Left ventricle myocardium inferior (tissue), 1 donor: ENCODE measurements at places on chromosomes 7 and 10.
A peak's percentile ranks its signal among the peaks of the same experiment; 100 is the strongest.

- DNase-seq, result no peak
Measured at GRCh38 chr7:104550362-104550761, 222.0 kb downstream of the LHFPL3 start.

DNA sequence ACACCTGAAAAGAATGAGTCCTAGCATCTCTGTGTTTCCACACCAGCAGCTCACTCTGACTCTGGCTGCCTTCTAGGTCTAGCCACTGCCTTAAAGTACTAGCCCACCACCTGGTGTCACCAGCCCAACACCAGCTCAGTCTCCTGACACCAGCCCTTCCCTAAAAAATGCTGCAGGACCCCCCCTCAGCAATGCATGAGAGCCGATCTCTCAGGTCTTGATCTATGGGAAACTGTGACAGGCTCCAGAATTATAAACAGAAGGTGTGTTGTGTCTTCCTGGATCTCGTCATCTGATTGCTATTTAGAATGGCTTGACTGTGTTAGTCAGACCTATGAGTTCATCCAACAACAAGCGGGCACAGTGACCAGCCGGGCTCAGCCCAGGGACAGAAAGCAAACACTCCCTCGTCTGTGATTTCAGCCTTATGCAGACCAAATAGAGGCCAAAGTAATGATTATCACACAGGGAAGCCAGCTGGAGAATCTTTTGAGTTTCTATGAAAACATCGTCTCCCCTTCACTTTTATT, 66.6 kb downstream of the CUBN start:
- DNase-seq, result no peak

- no peak for DNase-seq
Measured at GRCh38 chr10:125340903-125341302, 180.5 kb upstream of the CTBP2 start.

GRCh38 chr10:28980264-28980663, 302.9 kb downstream of the BAMBI start:
- no peak for DNase-seq

DNA sequence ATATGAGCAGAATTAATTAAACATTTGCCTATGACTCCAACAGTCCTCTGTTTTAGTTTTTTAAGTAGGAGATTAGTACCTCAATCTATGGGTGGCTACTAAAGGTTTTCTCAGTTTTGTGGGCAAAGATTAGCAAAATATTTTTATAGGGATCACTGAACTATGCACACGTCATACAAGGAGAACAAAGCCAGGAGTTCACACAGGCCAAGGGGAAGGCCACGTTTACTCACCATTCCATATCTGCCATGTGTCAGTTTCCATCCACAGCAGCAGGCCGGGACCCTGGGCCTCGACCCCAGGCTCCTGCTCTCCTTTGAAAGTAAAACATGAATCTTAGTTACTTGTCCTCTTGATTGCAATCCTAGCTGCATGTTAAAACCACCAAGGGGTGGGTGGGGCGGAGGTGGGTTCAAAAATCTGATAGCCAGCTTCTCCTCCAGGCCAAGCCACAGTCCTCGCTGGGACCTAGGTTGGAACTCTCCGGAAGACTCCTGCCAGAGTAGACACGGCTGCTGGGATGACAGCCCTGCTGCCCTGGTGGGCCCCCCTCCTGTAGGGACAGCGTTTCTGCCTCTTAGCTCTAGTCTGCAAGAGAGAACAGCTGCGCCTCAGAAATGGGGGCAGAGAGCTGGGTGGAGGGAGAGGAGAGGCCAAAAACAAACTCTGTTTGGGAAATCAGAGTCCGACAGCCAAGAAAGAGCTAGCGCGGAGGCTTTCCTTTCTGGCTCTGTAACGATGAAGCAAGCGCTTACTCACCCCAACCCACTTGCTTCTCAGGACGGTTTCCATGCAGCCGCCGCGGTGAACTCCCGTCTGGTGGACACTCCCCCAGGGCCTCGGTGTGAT, 35.6 kb downstream of the PITRM1 start:
- DNase-seq, result peak; percentile 73

DNA sequence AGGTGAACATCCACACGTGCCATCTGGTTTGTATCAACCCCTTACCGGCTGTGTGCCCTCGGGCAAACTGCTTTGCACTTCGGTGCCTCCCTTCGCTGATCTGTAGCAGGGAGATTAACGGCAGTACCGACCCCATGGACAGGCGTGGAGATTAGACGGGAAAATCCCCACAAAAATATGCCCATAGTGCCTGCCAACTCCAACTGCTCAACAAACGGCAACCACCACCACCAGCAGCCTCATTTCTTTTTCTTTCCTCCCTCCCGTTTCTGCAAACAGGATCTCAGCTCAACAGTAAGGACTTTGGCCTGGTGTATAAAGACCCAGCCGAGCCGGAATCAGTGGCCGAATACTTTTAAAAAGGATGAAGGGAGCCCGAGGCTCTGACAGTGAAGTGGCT, 31.0 kb downstream of the CHST15 start:
- DNase-seq, result no peak

GRCh38 chr10:78557433-78557925, 511.3 kb upstream of the ZMIZ1 start:
- no peak for DNase-seq

GRCh38 chr7:11300241-11300640, 326.6 kb downstream of the PHF14 start:
- no peak for DNase-seq

DNA sequence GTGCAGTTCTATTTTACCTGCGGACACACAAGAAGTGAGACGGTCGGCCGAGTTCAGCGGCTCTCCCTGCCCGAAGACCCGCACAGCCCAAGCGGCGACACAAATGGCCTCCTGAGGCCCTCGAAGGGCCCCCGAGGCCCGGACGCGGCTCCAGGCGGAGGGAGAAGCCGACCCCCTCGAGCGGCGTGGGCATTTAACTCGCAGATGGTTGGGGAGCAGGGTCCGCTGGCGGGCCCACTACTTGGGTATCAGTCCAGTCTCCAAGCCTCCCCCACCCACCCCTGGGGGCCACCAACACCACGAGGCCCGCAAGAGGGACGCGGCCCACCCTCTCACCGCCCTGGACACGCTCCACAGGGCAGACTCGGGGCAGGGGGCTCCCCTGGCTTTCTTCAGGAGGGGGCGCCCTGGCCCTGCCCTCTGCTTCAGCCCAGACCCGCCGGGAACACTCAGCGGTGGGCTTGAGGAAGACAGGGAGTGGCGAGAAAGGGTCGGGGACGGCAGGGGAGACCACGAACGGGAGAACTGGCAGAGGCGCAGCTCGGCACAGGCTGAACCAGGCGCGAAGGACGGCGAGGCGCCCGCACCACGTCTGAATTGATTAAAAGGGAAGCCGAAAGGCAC, 1.7 kb downstream of the IGF2BP3 start:
- DNase-seq, result no peak

DNA sequence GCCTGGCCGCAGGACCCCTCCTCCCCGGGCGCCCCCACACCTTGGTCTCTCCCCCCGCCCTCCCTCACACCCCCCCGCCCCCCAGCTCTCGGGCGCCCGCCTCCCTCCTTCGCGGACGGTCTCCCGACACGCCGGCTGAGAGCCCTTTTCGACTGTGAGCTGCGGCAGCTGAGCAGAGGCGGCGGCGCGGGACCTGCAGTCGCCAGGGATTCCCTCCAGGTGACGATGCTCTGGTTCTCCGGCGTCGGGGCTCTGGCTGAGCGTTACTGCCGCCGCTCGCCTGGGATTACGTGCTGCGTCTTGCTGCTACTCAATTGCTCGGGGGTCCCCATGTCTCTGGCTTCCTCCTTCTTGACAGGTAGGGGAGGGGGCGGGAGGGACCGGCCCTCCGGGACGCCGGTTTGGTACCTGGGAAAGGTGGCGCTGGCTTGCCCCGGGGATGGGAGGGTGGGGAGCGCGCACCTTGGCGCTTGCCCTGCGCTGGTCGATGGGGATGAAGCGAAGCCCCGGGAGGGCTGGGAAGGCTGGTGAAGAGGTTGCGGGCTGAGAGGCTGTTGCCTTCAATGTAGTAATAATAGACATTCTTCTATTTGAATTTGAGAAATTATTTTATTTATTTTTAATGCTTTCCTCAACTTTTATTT, at the start of gene BMPER:
TSS of gene BMPER (plus strand) at position 151 of the 644 bp plus-strand sequence. CDS start at position 226, 75 bp downstream.
- peak; percentile 18 for DNase-seq

- DNase-seq, result no peak
Measured at GRCh38 chr10:59770689-59771088, 17.4 kb upstream of the MRLN start.

DNA sequence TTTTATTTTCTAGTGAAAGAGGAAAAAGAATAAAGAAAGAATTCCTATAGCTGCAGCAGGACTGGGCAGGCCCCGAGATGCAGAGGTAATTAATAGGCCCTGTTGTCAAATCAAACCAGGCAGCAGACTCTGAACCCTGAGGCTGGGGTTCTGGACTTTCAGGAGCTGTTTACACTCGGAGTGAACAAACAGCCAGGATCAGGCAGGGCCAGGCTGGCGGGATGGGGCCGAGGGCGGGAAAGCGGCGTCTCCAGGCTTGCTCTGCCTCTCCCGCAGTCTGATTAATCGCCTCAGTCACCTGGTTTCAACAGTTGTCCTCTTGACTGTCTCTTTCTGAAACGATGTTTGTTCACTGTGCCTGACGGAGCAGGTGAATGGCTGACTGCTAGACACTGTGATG, 675.4 kb upstream of the FOXK1 start:
- DNase-seq, result no peak

- DNase-seq, result no peak
Measured at GRCh38 chr10:27714349-27714748, 31.3 kb downstream of the MKX start.

DNA sequence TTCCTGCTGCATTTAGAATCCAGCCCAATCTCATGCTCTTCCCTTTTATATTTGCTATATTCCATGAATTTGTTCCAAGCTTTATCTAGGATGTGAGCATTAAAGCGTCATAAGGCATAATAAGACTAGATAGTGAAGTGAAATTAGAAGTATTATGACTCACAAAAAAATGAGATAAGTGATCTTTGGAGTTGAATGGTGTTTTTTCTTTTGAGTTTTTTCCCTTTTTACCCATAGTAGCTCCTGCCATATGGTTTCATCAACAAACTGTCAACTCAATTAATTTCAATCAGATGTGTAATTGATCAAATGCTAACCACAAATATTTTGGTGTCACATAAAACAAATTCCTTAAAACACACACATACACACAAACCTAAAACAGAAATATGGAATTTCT, 17.0 kb downstream of the KLHDC10 start:
- no peak for DNase-seq

- DNase-seq, result no peak
Measured at GRCh38 chr7:8254667-8255066, 7.3 kb downstream of the ICA1 start.

DNA sequence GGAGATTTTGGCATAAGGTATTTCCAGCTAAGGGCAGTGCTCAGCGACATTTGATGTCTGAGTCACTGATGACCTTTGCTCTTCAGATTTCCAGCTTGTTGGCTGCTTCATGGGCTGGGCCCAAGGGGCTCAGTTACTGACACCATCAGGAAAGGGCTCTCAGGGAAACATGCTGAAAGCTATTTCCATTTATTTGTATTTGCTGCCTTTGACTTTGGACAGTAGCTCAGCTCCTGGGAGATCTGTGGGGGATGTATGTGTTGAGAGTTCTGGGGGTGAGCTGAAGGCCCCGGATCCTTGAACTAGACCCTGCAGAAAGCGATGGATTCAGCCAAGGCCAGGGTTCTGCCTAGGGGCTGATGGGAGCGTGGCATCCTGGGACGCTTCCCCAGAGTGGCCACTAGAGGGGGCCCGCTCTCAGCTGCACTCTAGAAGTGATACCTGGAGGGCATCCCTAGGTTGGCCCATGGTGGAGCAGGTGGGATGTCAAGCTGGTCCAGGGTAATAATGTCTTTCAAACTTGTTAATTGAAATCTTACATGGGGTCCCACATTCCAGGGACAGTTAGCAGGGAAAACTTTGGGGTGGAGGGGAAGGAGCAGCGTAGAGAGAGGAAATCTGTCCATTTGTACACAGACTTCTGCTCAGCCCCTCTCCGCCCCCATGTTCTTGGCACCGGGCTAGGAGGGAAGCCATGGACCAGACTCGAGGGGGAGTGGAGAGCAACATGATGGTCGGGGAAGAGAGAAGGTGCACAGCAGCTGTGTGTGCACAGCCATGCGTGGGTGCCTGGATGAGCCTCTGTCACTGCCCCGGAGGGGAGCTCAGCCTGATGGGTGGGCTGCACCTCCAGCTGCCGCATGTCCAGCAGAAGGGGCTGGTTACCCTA, 3.0 kb upstream of the BTBD16 start:
- peak; percentile 43 for DNase-seq

- no peak for DNase-seq
Measured at GRCh38 chr10:106967452-106967851, 197.1 kb downstream of the SORCS1 start.

- peak; percentile 57 for DNase-seq
Measured at GRCh38 chr7:70630818-70631457, 501.0 kb upstream of the GALNT17 start.

GRCh38 chr10:129891806-129892205, 72.3 kb downstream of the EBF3 start:
- peak; percentile 44 for DNase-seq

DNA sequence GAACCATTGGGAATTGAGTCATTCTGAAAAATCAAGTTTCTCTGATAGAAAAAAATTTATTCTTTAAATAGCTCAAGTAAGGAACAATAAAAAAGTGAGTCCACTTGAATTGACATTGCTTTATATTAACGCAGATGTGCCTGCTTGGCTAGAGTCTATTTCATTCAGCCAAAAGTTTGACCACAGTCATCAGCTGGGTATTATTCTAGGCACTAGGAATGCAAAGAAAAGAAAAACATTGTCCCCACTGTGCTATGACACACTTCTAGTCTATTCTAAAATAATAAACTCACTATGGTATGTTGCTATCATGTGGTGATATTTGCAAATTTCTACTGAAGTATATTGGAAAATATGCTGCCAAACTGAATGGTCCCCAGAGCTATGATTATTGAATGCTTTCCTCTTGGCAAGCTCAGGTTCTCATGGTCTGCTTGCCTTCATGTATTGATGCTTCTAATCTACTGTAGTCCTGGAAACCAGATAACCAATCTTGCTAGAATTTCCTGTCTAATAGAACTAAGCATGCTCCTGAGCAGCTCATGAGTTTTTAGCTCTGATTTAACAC, 8.3 kb downstream of the SFRP4 start:
- no peak for DNase-seq

GRCh38 chr7:114921631-114922025, 266 bp upstream of the MDFIC start:
- no peak for DNase-seq

GRCh38 chr10:86497621-86498020, 24.0 kb downstream of the WAPL start:
- DNase-seq, result no peak

- DNase-seq, result no peak
Measured at GRCh38 chr10:96641396-96642295, 54.8 kb upstream of the TM9SF3 start.

- peak; percentile 60 for DNase-seq
Measured at GRCh38 chr10:43076876-43077420, at the start of gene RET. Gene RET, plus strand, starts transcription at chr10:43077069. Its CDS starts 190 bp downstream, at chr10:43077259.

DNA sequence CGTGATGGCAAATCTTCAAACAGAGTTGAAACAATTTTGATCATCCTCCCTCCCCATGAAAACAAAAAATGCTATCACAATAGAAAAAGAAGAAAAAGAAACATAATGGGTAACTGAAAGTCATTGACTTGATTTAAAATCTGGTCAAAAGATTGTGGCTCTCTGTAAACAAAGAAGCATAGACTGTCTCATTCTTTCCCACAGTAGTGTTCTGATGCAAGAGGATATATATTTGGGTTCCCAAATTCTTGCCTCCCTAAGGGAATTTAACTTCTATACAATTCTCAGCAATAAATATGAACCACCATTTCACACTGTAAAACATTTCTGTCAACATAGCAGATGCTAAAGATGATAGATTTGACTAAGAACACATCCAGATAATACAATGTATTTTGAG, 32.8 kb upstream of the MEOX2 start:
- DNase-seq, result no peak

- DNase-seq, result peak; percentile 14
Measured at GRCh38 chr7:151704960-151705635, 171.8 kb downstream of the PRKAG2 start.

GRCh38 chr7:151827620-151828019, 49.3 kb downstream of the PRKAG2 start:
- DNase-seq, result no peak
